AG09309 (cell line): ENCODE measurements at places on chromosomes 2 and 18.

DNA sequence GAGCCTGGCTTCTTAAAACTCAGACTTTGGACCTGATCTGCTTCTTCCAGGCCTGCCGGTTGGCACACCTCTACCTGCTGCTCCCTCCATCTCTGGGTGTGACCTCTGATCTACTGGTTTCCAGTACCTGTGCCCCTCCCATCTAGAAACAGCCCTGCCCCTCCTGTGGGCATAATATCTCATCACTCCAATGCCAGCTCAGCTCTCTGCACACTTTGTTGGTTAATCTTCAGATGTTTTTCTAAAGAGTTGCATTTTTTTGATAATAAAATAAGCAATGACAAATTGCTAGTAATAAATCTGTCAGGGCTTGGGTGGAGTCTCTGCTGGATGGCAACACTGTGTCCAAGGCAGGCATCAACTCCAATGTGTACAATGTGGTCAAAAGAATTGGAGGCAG, 89.6 kb upstream of the PPP1CB start:
- DNase-seq = no peak

DNA sequence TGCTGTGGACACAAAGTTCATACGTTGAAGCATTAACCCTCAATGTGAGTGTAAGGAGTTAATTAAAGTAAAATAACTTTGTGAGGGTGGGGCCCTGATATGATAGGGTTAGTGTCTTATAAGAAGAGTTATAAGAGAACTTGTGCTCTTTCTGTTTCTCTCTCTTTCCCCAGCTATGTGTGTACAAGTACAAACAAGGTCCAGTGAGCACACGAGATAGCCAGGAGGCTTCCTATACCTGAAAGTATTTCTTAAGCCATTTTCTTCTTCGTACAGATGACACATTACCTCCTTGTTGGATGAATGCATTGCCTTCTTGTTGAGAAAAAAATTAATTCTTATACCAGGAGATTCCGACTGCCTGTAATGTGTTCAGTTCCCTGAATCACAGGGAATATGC, 301.2 kb downstream of the PARD3B start:
- DNase-seq = no peak

DNA sequence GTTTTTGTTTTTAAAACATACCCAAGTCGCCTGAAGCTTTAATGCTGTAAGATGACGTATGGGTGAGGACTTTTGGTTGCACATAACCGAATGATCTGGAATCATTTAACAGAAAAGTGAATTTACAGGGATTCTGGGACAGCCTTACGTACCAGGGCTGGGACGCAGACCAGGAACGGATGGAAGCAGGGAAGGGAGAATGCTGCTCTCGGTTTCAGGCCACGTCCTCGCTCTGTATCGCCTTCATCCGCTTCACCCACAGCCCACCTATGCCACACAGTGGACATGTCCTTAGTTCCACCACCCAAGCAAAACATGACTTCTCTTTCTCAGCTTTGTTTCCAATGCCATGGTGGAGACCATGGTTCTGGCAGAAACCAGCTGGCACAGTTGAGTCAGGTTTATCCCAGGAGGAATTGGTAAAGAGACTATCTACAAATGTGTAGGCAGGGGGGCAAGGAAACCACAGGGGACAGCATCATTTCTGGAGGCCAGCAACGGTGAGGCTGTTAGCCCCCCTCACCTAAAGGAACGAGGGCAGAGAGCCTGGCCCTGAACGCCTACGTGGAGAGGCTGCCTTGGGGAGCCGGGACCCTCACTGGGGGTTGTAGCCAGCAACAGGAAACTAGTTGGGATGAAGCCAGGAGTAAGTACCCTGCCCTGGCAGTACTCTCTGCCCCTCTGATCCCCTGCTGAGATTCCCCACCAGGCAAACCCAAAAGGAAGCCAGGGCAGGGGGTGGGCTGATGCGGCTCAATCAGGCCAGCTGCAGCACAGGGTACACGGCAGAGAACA, 132.5 kb downstream of the NDUFA10 start:
- DNase-seq = no peak

DNA sequence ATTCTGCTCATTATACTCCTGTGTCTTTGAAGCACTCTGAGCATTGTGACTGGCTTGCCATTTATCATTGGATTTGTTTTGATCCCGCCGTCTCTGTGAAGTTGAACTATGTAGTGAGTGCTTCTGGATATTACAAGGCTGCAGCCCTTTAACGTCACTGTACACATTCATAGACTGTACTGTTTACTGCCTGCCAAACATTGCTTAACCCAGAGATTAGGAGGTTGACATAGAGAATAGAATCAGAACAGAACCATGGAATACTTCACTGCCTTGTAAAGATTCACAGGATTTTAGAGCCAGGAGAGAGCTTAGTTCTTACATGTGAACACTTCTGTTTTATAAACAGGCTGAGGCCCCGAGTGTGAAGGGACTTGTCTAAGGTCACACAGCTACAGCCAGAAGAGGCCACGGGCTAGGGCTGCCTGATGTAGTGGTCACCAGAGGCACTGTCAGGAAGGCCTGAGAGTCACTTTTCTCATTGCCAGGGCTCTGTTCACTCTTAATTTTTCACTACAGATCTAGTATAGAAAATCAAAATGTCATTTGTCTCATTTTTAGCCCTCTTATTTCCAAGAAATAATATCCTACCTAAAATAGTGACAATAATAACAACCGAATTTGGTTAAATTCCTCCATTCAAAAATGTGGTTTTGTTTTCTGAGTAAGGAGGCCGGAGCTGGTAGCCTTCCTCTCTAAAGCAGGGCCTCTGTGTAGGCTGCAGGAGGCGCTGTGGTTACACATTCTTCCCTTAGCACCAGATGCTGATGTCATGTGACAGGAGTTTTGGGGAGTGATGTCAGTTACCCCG, 87.9 kb downstream of the UGGT1 start:
- DNase-seq = peak; percentile 20

- DNase-seq = peak; percentile 66
These were observed 227.8 kb upstream of the RBBP8 start for GRCh38 chr18:22705328-22705727.

- no peak for DNase-seq
These were observed 785 bp downstream of the CLASP1 start for GRCh38 chr2:121648206-121649148.

DNA sequence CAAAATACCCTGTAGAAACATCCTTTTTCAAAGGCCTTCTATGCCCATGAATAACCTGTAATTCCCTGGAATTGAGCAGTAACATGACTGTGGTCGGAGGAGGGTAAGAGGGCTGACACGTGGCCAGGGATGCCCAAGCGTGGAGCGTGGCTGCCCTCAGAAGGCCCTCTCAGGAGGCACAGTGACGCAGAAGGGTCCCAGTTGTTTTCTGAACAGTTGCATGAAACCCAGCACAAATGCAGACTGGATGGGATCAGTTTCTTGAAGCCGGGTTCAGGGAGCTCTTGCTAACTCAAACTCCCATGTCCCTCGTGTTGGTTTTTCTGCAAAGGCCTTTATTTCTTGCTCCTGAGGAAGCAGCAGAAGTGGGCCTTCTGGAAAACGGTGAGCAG, 237.0 kb downstream of the ALPK2 start:
- no peak for DNase-seq

DNA sequence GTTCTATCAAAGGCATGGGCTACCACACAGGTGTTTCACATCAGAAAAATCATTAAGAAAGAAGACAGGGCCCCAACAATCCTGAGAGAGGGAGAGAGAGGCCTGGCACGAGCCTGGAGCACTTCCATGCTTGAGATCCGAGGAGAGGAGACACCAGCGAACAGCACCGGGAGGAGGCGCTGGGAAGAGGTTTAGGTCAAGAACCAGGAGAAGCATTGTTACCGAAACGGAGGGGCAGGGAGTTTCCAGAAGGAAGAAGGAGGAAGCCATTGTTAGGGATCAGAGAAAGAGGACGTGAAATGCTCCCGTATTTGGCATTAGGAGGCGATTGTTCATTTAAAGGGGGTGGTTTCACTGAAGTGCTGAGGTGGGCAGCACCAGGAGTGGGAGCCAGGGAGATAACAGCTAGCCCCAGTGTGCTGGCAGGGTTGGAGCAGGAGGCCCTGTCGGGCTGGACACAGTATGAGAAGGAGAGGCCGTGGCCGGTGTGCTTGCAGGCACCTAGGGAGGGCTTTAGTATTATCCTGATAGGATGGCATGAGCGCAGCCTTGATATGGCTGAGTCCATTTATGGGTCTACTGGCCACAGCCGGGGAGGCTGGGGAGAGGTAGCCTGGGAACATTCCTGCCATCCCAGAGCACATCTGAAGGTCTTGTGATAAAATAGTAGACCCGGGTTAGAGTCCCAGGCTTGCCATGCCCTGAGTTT, 244.9 kb downstream of the KLHL29 start:
- no peak for DNase-seq

DNA sequence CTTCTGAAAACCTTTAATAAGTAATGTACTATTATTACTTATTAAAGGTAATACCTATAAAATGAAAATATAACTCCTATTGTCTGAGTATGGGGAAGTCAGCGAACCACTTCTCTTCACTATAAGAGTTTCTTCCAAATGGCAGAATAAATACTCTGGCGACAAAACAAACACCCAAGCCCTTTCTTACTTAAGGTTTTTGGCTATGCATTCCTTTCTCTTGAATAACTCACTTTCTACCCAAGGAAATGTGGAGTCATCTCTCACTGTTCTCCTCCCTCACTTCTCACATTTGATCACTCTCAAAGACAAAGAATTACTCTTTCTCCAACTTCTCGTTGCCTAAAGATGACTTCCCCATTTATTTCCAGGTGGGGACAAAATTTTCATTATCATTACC, 816.8 kb upstream of the CRIM1 start:
- no peak for DNase-seq

DNA sequence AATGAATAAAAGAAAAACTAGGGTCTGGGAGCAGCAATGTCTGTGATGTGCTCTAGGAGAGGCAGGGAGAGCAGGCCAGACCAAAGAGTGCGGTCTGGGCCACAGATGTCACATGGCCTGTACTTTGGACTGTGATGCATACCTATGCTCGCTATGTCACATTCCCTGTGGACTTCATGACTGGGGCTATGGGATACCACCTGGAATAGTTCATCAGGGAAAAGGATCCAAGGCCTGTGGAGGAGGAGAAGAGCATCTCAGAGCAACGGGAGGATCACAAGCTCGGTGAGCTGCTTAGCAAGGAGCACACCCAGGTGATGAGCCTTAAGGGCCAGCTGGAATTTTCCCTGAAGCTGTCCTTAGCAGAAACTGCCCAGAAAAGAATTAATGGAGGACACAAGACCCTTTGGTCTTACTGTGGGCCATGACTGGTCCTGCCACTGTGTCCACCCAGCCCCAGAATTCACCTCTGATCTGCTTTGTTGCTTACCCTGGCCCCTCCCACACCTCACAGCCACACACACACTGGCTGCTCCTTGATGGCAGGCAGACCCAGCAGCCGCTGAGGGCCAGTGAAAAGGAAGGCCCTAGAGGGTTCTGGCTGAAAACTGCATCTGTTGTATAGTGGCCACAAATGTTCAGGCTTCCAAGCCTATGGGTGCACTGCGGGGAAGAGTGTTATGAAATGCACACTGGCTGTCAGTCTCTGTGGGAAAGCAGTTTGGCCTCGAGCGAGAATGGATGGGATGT, 25.3 kb upstream of the GCC2 start:
- DNase-seq = no peak

- no peak for DNase-seq
These were observed 26.9 kb downstream of the UBE2F start for GRCh38 chr2:237993701-237994100.

- DNase-seq = no peak
These were observed 17.5 kb downstream of the GNLY start for GRCh38 chr2:85711578-85712060.

- DNase-seq = no peak
These were observed 3.0 kb downstream of the PCARE start for GRCh38 chr2:29071032-29071975.

DNA sequence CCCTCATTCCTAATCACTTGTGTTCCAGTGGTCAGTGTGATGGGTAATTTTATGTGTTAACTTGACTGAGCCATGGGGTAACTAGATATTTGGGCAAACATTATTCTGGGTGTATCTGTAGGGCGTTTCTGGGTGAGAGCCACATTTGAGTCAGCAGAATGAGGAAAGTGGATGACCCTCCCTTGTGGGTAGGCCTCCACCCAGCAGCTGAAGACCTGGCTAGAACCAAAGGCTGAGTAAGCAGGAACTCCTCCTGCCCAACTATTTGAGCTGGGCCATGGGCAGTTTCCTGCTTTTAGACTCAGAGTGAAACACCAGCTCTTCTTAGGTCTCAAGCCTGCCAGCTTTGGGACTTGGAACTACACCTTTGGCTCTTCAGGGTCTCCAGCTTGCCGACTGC, 141.8 kb downstream of the ACKR3 start:
- no peak for DNase-seq

DNA sequence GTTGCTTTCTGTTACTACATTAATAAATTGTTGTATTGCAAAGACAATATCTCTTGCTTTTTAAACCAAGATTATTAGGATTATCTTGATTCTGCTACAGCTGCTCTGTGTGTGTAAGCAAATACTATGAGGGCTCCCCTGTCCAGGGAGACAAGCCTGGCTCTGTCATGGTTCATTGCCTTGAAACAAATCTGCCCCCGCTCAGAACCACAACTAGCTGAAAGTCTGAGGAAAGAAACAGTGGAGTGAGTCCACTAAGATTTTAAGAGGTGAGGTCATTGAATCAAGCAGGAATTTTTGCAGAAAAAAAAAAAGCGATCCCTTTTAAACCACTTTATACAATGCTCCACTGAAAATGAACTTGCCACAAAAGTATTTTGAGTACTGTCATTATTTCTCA, 30.8 kb upstream of the LRRTM4 start:
- no peak for DNase-seq

GRCh38 chr2:3238951-3239841, 138.4 kb downstream of the EIPR1 start:
- DNase-seq = no peak

- no peak for DNase-seq
These were observed 5.7 kb downstream of the CTDP1 start for GRCh38 chr18:79685281-79685680.

DNA sequence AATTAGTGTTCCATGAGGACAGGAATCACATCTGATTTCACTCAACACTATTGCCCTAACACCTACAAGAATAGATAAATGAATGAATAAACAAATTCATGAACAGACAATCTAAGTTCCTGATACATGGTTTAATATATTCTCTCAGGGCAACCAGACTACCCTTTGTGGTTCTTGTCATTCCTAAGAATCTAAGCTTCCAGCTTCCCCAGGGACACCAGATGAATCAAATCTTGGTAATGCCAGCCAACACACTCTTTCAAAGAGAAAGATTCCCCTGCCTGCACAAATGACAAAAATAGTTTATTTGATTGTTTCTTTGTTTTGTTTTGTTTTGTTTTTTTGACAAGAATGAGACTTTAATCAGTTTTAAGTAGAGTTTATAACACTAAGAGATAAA, 237.5 kb upstream of the CHAC2 start:
- no peak for DNase-seq

DNA sequence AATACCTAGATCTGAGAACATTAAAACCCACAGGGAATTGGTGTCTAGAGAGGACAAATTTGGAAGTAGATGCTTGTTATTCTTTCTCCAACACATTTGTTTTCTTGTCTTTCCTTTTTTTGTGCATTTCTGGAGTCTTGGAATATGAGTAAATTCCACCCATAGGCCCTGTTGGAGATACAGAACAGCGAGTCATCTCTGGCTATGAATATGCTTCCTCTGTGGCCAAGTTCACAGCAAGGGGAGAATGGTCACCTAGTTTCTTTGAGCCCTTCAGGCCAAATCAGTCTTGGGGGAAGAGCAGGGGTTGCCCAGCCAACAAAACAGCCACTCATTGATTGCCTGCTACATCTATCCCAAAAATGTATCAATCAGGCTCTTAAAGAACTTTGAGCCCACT, 31.3 kb downstream of the SP140L start:
- DNase-seq = no peak

GRCh38 chr2:172242961-172243360, 140.3 kb upstream of the DLX2 start:
- DNase-seq = no peak
